ENCODE measurements at places on chromosomes 5 and 9. TPM values are rescaled to one million over a fixed set of nuclear protein-coding genes. Genes with fewer than 3 reads are reported as not detected.

Gene ACTBL2
- total RNA-seq = under 0.01 TPM

Gene TLR4
- total RNA-seq = 2.2 TPM

Gene PAM
- total RNA-seq = 241 TPM

Gene OR1Q1
- total RNA-seq = not detected

Gene PRR16
- 1.6 TPM for total RNA-seq

Gene PTGS1
- total RNA-seq = 18.6 TPM
